Nephron progenitor cell (in vitro differentiated cells): ENCODE measurements at places on chromosomes 7 and 10.

- no peak for DNase-seq
Observed at GRCh38 chr10:131805696-131806095, 95.1 kb upstream of the PPP2R2D start.

- DNase-seq, result no peak
Observed at GRCh38 chr7:113010377-113010776, 76.2 kb downstream of the GPR85 start.

- no peak for DNase-seq
Observed at GRCh38 chr7:83681200-83681778, 32.4 kb upstream of the SEMA3E start.

GRCh38 chr7:36076074-36076473, 77.0 kb upstream of the EEPD1 start:
- no peak for DNase-seq

GRCh38 chr10:70782746-70783680, 2.2 kb downstream of the TBATA start:
- no peak for DNase-seq

GRCh38 chr10:94416896-94417295, 14.6 kb downstream of the TBC1D12 start:
- DNase-seq, result no peak

GRCh38 chr10:49324711-49325110, 25.7 kb downstream of the C10orf71 start:
- DNase-seq, result no peak

DNA sequence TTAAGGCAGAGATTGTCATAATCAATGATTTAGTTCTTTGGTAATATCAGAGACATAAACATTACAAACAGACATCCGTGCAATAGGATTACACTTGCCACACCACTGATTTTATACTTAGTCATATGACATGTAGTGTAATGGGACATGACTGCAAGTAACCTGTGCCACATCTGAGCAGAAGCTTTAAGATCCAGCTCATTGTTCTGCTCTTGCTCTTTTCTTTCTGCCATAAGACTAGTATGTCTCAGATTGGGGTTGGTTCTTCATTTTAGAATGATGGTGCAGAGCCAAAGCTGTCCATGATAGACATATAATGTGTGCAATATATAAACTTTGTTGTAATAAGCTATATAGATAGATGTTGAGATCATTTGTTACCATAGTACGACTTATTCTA, 119.7 kb upstream of the SEMA3A start:
- no peak for DNase-seq

DNA sequence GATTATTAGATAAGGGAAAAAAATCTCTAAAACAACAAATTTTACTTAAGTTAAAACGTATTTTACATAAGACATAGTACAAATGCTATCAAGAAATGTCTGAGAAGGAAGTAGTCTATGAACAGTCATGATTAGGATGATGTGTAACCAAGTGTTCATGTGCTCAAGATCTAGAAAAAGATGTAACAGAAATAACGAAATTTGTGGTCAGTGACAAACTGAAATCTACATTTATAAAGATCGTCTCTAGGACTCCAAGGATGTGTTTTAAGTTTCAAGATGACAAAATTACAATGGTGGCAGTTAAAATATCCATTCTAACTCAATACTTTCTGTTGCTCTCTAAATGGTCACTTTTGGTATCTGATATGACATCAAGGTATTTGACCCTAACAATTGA, 17.2 kb downstream of the PPP3CB start:
- no peak for DNase-seq

DNA sequence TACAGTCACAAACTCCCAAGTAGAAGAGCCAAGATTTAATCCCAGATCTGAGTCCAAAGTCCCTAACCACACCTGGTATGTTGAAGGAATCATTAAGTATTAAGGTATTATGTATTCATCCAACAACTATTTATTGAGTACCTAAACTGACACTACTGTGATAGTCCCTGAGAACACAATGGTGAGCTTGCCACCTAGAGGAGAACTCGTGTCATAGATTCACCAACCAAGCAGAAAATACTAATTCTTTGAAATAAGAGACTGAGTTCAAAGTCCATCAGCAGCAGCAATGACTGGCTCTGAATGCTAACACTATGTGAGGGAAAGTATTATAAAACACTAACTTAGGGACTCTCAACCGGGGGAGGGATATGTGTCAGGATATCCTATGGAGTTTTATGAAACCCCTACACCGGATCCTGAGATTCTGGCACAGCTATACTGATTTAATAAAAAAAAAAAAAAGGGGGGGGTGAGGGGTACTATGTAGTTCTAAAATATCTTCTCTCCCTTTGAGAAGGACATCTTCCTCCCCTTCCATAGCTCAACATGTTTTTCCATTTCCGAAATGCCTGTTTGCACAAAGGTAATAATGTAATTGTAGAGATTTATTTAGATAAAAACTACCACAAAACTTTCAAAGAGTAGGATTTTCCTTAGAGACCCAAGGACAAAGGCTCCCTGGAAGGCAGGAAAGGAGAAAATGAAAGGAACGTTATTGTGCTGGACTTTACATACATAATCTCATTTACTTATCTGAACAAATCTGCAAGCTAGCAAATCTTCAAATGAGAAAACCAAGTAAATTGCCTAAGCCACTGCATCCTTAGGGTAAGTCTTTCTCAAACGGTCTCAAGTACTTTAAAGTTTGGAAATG, 1.6 kb downstream of the NCOA4 start:
- DNase-seq, result no peak

DNA sequence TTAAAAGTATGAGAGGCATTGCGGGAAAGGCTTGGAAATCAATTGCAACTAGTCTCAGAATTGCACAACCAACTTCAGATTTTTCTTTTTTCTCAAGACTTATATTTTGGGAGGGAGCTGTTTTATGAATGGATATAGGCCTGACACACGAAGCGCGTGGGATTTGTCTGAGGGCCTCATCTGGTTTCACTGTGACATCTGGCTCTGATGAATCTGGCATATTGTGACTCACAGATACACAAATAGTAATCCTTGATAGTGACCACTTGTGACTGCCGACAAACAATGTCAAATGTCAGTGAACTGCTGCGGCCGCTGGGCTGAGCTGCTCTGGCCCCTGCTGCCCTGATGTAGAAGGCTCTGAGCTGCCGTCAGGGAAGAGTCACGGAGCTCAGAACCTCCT, 655.1 kb downstream of the INHBA start:
- DNase-seq, result no peak

GRCh38 chr7:4682621-4683042, 537 bp downstream of the FOXK1 start:
- DNase-seq, result peak; percentile 49

DNA sequence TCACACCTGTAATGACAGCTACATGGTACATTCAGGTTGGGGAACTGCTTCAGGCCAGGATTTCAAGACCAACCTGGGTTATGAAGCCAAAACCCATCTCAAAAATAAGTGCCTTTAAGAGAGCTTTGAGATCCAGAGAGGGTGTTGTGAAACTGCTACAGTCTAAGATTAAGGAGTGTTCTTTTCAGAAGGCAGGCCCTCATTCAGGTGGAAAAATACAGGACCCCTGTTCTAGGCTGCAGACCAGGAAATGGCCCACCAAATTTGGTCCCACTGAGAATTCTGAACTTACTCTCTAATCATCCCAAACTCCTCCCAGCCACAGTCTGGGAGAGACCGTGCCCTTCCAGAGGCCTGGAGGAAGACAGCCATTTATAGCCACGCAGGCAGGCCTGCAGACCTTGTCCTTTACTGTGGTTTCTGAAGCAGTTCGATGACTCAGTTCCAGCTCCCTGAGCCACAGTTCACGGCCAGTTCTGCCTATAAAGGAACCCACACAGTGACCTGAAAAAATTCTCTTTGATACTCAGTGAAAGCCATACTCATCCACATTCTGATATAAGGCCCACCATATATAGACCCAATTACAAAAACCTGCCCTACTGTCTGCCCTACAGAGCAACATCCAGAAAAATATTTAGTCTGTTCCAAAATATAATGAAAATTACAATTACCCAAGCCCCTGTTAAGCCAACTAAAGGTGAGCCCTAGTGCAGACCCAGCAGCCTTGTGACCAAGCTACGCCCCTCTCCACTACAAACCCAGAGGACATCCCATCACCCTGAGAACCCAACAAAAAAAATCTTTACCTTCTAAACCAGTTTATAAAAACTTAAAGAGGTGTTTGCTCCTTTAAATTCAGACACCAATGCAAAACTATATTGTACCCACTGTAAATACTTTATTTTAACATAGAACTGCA, 21.2 kb downstream of the ZNF680 start:
- no peak for DNase-seq

DNA sequence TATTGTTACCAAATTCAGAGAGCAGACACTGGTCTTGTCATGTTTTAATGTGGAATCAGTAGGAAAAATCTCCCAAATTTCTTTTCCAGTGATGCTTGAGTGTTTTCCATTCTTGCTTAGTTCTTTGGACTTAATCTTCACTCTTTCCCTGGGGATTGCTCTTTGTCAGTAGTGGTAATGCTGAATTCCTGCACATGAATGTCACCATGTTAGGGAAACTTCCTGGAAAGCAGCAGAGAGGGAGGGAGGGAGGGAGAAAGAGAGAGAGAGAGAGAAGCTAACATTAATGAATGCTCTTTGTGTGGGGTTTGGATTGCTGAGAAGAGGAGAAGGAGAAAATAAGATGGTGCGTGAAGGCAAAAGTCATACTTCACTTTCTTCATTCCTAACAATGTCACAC, 295.3 kb upstream of the COBL start:
- DNase-seq, result no peak

DNA sequence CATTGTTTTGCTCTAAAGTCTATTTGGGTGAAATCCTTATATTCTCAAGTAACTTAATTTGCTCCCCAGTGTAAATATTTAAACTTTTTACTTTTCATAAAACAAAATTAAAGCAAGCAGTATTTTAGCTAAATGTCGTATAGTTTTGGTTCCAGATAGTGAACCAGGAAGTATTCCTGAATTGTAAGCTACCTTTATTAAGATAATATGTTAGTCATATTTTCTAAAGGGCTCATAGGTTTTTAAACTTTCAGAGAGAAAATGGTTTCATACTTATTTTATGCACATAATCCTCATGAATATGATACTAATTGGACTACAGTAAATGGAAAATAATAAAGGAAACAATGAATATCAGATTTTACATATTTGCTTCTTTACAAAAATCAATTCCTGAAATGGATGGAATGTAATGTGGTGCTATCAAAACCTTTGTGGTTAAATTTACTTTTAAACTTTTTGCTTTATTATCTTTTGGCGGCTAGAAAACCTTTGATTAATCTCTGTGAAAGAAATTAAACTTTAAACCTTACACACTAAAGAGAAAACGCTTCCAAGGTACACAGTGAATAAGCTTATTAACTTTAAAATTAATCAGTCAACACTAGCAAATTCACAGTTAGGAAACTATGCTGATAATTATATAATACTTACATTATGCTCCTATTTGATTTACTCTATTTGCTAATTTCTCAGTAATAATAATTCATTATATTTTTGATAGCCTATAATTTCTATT, 76.6 kb upstream of the RHOBTB1 start:
- no peak for DNase-seq

DNA sequence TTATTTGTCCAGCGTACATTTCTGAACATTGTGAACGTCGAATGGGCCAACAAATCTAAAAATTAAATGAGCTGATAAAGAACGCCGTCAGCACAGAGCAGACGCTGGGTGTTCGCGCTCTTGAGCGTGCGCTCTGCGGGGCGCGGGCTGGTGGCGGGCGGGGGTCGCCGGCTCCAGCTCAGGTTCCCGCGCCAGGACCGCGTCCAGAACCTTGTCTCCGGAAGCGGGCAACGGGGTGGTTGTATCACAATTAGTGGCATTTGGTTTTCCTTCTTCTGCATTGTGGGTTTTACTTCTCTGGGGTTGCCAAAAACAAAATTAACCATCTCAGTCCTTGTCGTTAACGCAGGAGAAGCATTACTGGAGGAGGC, 2.4 kb downstream of the CYP2E1 start:
- DNase-seq, result no peak

DNA sequence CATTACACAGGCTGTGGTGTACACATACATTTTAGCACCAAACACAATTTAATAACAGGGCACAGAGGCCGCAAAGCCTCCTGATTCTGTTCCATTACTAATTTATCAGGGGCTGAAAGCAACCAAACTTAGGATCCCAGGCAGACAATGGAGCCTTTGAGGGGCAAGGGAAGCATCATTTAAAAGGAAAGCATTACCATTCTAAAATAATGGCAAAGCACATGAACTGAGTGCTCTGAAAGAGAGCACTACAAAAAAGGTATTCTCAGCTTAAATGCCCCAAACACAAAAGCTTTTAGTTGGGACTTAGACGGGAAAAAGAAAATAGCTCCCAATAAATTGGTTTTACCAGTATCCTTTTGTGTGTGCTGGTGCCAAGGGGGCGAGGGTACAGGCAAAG, 282.0 kb upstream of the ETV1 start:
- no peak for DNase-seq

DNA sequence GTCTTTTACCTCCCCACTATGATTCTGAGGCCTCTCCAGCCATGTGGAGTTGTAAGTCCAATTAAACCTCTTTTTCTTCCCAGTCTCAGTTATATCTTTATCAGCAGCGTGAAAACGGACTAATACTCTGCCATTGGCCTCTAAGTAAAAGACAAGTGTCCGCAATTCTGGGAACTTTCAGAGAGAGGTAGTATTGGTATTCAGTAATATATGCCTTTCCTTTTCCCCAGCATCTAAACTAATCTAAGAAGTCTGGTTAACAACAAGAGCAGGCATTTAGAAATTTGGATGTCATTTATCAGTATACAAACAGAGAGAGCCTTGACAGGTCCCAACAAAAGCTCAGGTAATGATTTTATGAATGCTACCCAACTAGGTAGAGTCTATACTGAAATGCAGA, 95.2 kb downstream of the ATE1 start:
- no peak for DNase-seq

DNA sequence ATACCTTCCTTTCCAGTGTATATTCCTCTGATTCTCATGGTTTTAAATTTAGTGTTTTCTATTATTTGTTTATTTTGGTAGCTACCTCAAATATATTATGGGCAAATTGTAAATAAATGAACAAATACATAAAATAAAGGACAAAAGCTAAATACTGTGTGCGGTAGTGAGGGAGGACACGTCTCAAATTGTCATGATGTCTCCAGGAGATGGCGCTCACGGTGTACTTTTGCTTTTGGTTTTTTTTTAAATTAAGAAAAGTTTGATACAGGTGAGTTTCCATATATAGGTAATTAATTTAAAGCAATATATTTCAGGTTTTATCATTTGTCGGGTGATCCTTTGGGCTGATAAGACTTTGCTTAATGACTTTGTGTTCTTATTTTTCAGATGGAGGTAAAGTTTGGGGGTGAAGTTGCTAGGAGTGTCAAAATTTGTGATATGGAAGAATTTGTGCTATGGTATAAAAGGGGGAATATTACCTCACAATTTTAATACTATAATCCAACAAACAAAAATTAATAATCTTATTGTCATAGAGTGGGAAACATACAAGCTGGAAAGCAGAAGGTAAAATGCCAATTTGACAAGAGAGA, 68.4 kb upstream of the TMEM229A start:
- no peak for DNase-seq
